Renal cortex interstitium (tissue), 15 donors: ENCODE measurements at places on chromosomes 3 and 15. TPM values are rescaled to one million over a fixed set of nuclear protein-coding genes. Genes with fewer than 3 reads are reported as not detected.

The COMMD4 gene
- 81.8 TPM for polyA plus RNA-seq

The KCNMB2 gene
- polyA plus RNA-seq = 28.5 TPM

The ITIH3 gene
- 8.0 TPM for polyA plus RNA-seq

DNA sequence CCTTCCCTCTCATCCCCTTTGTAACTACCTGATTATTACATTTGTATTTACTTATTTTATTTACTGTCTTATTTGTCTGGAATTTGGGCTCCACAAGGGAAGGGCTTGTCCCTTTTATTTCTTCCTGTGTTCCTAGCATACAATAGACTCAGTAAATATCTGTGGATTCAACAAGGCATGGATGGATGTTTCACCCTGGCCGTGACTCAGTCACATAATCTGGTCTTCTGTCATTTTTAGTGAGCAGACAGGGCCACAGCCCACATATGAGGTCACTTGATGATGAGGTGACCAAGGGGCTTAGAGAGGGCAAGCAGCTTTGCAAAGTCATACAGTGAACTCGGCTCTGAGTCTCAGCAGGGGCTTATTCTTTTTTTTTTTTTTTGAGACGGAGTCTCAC lies 7.8 kb upstream of the DAG1 start:
- DNase-seq = no peak

DNA sequence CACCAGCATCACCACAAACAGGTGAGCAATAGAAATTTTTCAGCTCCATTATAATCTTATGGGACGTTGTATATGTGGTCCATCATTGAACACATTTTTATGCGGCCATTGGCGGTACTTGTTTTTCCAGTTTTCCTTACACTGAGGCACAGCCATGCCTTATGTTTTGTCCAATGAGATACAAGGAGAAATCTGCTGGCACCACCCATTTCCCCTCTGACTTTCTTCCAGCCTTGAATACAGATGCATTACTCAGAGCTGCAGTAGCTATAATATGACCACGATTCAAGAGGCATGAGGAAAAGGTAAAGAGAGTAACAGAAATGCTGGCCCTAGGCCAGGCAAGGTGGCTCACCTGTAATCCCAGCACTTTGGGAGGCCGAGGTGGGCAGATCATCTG lies 9.0 kb upstream of the PIK3R4 start:
- DNase-seq = no peak

- peak; percentile 74 for DNase-seq
Measured at GRCh38 chr3:47420511-47421484, 40.0 kb downstream of the PTPN23 start.

DNA sequence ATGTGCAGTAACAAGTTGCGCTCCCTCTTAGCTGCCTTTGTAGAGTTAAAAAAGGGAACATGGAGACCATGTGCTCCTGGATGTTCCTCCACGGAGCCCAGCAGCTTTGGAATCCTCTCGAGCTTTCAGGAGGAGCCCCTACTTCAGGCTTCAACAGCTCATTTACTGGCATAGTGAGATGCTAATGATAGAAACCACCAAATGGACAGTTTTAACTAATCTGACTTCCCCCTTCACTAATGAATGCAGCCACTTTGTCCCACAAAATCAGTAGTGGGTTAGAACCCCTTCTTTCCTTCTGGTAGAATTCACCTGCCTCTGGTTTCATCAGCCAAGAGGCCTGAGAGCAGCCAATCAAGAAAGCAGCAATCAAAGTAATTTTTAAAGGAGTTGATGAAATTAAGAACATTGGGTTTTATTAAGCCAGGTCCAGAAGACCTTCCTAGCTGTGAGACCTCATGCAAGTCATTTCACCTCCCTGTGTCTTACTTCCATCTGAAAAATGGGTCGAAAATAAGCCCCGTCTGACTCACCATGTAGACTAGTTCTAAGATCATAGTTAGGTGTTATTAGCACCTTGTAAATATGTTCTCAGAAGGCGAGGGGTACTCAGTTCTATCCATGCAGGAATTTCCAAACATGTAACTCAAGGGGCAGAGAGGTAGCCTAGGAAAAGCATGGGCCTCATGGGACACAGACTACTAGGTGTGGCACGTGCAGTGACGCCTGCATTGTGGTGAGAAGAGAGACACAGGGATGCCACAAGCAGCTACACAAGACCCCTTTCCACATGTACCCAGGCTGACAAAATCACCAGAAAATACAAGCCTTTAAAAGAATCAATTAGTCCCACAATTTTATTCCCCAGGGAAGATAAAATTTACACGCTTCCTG lies 179.7 kb upstream of the LPP start:
- no peak for DNase-seq
